Esophagus squamous epithelium (tissue), 5 donors: ENCODE measurements at places on chromosomes 5 and 9. TPM values are rescaled to one million over a fixed set of nuclear protein-coding genes. Genes with fewer than 3 reads are reported as not detected.
A peak's percentile ranks its signal among the peaks of the same experiment; 100 is the strongest.

DNA sequence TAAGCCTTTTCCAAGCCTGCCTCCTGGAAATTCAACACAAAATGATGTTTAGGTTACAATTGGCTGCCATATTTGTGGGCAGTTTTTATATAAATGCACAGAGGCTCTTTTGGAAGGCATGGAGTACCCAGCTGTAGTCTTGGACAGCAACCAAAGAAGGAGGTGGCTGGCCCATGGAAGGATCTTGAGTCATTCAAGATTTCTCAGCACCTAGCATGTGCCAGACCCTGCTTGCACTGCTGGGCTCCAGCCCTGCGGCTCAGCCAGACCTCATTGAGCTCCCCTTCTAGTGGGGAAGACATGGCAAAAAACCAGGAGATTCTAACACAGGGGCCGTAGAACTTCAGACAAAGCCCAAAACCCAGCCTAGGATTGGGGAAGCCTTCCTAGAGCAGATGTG lies 22.1 kb downstream of the JADE2 start:
- H3K36me3 ChIP-seq, result peaks cover 90% of the 10 kb centered on the region
- no peak overlapping the region for H3K4me3 ChIP-seq
- H3K27ac ChIP-seq, result peak overlapping the region; percentile 46

GRCh38 chr5:1405121-1405520 lies 40.1 kb downstream of the SLC6A3 start:
- no peaks in the 10 kb centered on the region for H3K4me1 ChIP-seq
- H3K27me3 ChIP-seq, result no peaks in the 10 kb centered on the region
- no peak for DNase-seq

DNA sequence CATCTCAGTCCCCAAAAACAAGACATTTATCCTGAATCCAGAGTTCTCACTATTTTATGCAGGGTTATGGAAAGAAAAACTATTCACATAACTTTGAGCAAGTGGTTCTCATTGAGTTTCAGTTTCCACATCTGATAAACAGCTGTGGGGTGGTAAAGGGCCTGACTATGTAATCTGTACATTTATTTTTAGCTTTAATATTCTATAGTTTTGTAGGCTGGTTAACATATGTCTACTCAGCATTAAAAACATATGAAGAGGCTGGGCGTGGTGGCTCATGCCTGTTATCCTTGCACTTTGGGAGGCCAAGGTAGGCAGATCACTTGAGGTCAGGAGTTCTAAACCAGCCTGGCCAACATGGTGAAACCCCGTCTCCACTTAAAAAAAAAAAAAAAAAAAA lies 301.5 kb upstream of the CCNG1 start:
- H3K27ac ChIP-seq, result no peak overlapping the region
- H3K27me3 ChIP-seq, result no peaks in the 10 kb centered on the region
- DNase-seq, result no peak
- no peaks in the 10 kb centered on the region for H3K4me1 ChIP-seq

DNA sequence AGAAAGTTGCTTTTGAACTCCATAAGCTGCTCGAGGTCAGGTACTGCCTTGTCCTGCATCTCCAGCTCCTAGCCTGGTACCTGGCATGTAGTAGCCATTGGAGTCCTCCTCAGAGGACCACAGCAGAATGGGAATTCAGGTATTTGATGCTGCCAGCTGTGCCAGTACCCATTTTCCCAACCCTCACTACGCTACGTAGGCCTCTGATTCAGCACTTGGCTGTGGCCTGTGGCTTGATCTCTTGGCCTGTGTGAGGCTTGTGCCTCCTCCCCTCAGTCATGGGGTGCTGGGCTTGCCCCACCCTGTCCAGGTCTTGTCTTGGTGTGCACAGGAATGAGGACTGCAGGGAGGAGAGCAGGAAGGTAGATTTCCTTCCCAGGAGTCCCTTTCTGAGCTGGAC lies 11.8 kb downstream of the OTULIN start:
- no peaks in the 10 kb centered on the region for H3K27me3 ChIP-seq
- no peak for DNase-seq
- peaks cover 70% of the 10 kb centered on the region for H3K4me1 ChIP-seq
- H3K4me3 ChIP-seq, result no peak overlapping the region

- H3K27ac ChIP-seq, result no peak overlapping the region
- no peaks in the 10 kb centered on the region for H3K27me3 ChIP-seq
- H3K4me3 ChIP-seq, result no peak overlapping the region
- no peaks in the 10 kb centered on the region for H3K36me3 ChIP-seq
These were observed 6.5 kb downstream of the CAST start for GRCh38 chr5:96668725-96669124.

- no peaks in the 10 kb centered on the region for H3K36me3 ChIP-seq
- H3K27ac ChIP-seq, result no peak overlapping the region
- no peaks in the 10 kb centered on the region for H3K4me1 ChIP-seq
- no peak for DNase-seq
- no peak overlapping the region for H3K4me3 ChIP-seq
- H3K27me3 ChIP-seq, result no peaks in the 10 kb centered on the region
These were observed 410.8 kb downstream of the CETN3 start for GRCh38 chr5:89998519-89999305.

- H3K27me3 ChIP-seq, result no peaks in the 10 kb centered on the region
- DNase-seq, result no peak
- H3K27ac ChIP-seq, result peak overlapping the region; percentile 9
- no peaks in the 10 kb centered on the region for H3K36me3 ChIP-seq
These were observed 309.6 kb upstream of the RFX3 start for GRCh38 chr9:3835393-3835792.

GRCh38 chr5:145619806-145620310 lies 215.3 kb downstream of the PRELID2 start:
- H3K36me3 ChIP-seq, result no peaks in the 10 kb centered on the region
- H3K27ac ChIP-seq, result no peak overlapping the region
- no peaks in the 10 kb centered on the region for H3K27me3 ChIP-seq

DNA sequence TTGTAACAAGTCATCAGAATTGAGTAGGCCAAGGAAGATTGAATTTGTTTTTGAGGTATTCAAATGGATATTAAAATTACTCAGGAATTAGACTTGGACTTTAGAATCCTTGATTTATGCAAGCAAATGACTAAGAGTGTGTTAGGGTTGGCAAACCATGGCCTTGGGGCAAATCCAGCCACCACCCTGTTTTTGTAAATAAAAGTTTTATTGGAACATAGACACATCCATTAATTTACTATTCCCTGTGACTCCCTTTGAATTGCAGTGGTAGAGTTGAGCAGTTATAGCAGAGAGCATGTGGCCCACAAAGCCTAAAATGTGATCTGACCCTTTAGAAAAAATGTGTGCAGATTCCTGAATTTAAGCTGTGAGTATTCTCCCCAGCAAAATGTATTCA lies 115.6 kb downstream of the WDR70 start:
- H3K36me3 ChIP-seq, result no peaks in the 10 kb centered on the region
- no peak overlapping the region for H3K4me3 ChIP-seq
- no peak overlapping the region for H3K27ac ChIP-seq
- no peak for DNase-seq

DNA sequence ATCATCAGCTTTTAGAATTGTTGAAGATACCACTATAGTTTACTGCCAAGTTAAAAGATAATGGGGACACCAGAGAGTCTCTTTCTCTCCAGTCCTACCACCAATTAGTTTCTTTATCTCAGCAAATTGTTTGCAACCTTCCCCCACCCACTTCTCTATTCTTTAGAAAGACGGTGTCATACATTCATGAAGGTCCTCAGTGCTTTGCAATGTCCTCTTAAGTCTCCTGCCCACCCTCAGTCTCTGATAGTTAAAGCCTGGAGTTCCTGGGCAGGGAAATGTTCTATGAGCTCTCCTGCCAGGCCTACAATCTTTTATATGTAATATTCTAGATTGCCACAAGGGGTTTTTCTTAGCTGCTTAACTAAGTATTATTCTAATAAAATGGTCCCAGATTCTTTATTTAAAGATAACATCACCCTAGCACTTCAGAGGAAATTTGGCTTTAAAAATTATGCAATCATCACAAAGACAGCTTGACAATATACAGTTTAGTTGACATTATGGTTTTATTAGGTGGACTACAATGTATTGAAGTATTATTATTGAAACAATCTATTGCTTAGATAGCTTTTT lies 509.2 kb downstream of the CSNK1G3 start:
- H3K27me3 ChIP-seq, result no peaks in the 10 kb centered on the region
- no peak overlapping the region for H3K4me3 ChIP-seq
- H3K4me1 ChIP-seq, result no peaks in the 10 kb centered on the region
- no peak for DNase-seq
- no peak overlapping the region for H3K27ac ChIP-seq
- no peaks in the 10 kb centered on the region for H3K36me3 ChIP-seq

ORM2 gene
- not detected for total RNA-seq

ANKRD18B gene
- 10.8 TPM for total RNA-seq

GRCh38 chr5:169430671-169431070 lies 129.7 kb upstream of the SLIT3 start:
- DNase-seq, result no peak
- H3K4me1 ChIP-seq, result no peaks in the 10 kb centered on the region
- no peaks in the 10 kb centered on the region for H3K36me3 ChIP-seq
- no peak overlapping the region for H3K27ac ChIP-seq

ANKRD34B gene
- total RNA-seq, result not detected
